ENCODE measurements at places on chromosomes 16 and 17.

- no peak for DNase-seq
Measured at GRCh38 chr16:49867796-49868668, 12.1 kb upstream of the ZNF423 start.

- DNase-seq: no peak
Measured at GRCh38 chr16:30358577-30358936, 3.4 kb upstream of the CD2BP2 start.

DNA sequence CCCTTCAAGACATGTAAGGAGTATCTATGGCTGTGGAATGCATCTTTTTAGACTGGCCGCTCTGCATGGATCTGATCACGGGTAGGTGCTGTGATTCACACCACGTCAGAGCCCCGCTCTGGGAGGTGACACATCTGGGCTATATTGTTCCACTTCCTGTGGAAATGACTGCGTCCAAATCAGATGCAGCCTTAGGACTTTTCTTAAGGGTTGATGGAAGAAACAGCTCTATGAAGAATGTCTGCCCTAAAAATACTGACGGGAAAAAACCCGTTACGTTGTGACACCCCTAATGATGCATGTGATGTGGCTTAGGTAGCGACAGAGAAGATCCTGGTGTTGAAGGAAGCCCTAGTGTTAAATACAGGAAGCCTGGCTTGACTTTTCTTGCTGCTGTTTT, 12.2 kb downstream of the BANP start:
- DNase-seq: peak; percentile 85

- DNase-seq: no peak
Measured at GRCh38 chr16:53775821-53776431, 72.0 kb downstream of the FTO start.

Data from T-helper 2 cell (primary cell).